Panc1 (cell line): ENCODE measurements at places on chromosomes 11 and 22.

- DNase-seq: no peak
These were observed 913 bp downstream of the ZNHIT2 start for GRCh38 chr11:65116370-65117205.

- DNase-seq: no peak
These were observed 47.9 kb downstream of the DCUN1D5 start for GRCh38 chr11:103043826-103044678.

DNA sequence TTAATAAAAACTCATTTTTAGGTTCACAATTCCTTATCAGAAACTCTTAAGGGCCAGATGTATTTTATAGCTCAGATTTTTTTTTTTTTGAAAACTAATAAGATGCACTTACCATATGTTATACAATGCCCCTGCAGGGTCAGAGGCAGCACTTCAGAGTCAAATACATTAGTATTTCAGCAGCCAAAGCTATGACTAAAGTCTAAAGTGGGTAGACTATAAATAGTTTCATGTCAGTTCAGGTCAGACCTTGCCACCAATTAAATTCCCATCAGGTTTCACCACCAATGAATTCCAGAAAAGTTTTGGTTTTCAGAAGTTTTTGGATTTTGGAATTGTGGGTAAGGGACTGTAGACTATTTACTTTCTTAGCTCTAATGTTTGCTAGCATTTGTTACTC is 75.9 kb downstream of the FAM83F start:
- no peak for DNase-seq

GRCh38 chr11:45264839-45265515 is 21.2 kb downstream of the SYT13 start:
- DNase-seq: no peak

DNA sequence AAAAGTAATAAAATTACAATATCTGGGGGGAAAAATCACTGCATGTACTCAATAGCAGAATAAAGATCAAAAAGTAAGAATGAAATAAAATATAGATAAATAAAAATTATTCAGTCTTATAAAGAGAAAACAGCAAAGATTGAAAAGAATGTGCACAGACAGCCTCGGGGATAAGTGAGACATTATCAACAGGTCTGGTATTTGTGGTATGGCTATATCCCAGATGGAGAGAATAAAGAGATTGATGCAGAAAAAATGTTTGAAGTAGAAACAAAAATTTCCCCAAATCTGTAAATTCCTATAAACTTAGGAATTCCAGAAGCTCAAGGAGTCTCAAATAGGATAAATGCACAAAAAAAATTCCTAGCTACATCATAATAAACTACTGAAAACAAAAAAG is 74.5 kb upstream of the LUZP2 start:
- no peak for DNase-seq

- DNase-seq: no peak
These were observed at the start of gene SLC29A2 for GRCh38 chr11:66371627-66372415. SLC29A2 (minus strand) TSS chr11:66371760; CDS start chr11:66371591, 169 bp downstream.

GRCh38 chr11:112318184-112318591 is 57.5 kb upstream of the PLET1 start:
- DNase-seq: no peak

DNA sequence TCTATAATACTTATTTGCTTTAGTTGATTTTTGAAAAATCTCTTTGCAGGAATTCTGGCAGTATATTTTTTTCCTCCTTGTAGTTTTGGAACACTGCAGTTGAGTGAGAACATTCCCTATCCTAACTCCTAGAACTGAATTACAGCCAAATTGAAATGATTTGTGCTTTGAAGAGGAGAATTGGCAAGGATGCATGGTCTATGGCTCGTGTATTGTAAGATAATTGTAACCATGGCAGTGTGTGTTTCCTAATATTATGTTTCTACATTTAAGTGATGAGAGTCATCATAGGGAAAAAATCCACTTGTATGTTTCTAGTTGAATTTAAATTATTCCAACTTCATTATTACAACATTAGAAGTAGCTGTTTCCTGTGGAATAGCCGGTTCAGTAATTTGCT is 80.9 kb upstream of the MYO18B start:
- DNase-seq: no peak

GRCh38 chr11:72234514-72234830 is 9.5 kb downstream of the PHOX2A start:
- no peak for DNase-seq

- DNase-seq: no peak
These were observed 326.3 kb downstream of the ETS1 start for GRCh38 chr11:128261011-128261421.

DNA sequence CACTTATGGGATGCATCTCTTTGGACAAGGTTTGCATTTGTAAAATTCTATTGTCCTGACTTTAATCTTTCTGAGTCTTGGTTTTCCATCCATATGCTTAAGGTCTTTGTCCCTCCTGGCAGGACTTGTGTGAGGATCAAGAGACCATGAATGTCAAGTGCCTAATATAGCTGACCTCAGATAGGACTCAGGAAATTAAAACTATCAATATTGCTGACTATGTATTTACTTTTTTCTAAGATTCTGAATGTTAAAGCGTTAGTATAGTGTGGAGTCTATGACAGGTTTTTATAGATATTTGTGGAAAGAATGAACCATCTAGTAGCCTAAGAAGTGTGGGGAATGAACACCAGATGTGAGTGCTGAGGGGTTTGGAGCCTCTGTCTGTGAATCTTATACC is 637.8 kb downstream of the NTM start:
- no peak for DNase-seq

GRCh38 chr11:78652843-78653239 is 78.2 kb upstream of the NARS2 start:
- DNase-seq: no peak

GRCh38 chr22:37807410-37808293 is at the start of gene GCAT:
GCAT (plus strand) TSS chr22:37807934; CDS start chr22:37807968, 34 bp downstream.
- DNase-seq: peak; percentile 73

GRCh38 chr22:40597526-40598430 is 38.7 kb downstream of the MRTFA start:
- no peak for DNase-seq

DNA sequence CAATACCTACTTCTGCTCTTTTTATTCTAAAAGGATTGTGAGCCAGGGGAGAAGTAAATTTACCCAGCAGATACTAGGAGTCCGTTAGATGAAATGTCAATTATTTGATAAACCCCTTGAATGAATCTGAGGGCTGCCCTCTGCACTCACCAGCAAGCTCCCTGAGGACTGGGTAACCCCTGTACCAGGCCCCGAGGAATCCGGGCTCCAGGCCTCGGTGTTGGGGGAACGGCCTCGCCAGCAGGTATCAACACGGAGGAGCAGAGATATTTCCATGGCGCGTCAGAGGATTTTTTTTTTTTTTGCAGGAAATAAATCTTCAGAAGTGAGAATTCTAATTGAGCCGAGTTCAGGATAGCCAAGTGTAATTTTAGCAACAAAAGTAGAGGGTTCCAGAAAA is 1408.8 kb downstream of the BRD1 start:
- no peak for DNase-seq

- no peak for DNase-seq
These were observed 38.9 kb upstream of the EED start for GRCh38 chr11:86205421-86206336.

DNA sequence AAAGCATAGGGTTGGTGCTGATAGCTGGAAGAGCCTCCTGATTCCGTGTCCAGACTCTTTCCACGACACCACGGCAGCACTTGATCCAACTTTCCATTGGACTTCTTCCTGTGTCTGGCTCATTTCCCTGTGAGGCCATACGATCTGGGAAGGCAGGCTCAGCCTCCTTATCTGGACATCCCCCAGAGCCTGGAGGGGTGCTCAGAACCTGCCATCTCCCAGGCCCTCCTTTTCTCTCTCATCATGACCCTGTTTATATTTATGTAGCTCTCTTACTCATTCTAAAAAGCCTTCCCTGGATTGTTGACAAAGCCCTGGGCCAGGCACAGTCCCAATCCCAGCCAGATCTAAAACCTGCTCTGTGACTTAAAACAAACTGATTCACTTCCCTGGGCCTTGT is 7.8 kb upstream of the BCL9L start:
- no peak for DNase-seq

DNA sequence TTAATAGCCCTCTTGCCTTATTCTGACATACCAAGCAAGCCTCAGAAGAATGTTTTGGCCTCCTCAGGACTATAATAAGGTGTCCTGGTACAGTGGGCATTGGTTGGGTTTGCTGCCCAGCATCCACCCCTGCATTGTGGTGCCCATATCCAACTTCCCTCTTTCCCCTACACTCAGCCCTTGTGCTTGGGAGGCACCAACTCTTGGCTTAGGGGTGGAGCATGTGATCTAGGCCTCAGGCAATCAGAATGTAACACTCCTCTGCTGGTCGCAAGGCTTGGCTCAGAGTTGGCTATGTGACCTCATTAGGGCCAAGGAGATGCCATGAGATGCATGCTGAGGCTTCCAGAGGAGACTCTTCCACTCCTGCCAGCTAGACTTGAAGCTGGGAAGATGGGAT is 123.0 kb downstream of the CSNK2A3 start:
- DNase-seq: no peak

DNA sequence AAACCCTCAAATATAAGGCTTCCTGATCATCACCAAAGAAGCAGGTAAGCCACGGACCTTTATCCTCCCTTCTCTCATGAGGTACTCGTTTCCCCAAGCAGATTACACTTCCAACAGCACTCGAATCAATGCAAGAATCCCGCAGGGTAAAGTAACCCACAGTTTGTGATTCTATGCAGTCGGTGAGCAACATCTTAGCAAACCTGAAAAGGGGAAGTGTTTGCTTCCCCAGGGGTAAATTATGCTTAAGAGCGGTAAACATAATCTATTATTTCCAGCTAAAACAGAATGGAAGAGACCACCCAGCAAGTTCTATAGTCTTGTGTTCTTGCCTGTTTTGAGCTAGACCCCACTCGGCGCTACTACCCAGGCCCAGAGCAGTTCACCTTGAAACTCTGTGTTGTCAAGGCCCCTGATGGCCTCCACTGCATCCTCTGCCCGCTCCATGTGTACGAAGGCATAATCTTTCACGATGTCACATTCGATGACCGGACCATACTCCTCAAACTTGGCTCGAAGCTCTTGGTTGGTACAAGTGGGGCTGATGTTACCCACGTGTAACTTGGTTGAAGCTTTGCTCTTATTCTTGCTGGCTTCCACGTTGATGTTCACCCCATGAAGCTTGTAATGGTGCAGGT is 1.3 kb downstream of the RBM4B start:
- DNase-seq: no peak

GRCh38 chr11:70251659-70252321 is 18.7 kb upstream of the PPFIA1 start:
- DNase-seq: no peak

DNA sequence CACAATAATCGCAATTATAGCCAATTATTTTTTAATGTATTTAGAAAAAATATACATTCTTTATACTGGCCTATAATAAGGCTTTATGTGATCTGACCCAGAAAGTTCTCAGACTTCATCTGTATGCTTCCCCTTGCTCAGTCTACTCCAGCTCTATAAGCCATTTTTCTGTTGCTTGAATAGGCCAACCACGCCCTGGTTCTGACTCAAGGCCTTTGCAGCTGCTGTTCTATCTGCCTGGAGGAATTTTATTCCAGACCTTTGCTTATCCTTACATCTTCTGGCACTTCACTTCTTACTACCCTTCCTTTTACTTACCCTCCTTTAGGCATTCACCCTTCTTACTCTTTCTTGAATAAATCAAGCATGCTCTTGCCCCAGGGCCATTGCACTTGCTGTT is 54.9 kb upstream of the PDE3B start:
- no peak for DNase-seq

GRCh38 chr22:27986459-27986858 is 67.4 kb upstream of the PITPNB start:
- DNase-seq: no peak

DNA sequence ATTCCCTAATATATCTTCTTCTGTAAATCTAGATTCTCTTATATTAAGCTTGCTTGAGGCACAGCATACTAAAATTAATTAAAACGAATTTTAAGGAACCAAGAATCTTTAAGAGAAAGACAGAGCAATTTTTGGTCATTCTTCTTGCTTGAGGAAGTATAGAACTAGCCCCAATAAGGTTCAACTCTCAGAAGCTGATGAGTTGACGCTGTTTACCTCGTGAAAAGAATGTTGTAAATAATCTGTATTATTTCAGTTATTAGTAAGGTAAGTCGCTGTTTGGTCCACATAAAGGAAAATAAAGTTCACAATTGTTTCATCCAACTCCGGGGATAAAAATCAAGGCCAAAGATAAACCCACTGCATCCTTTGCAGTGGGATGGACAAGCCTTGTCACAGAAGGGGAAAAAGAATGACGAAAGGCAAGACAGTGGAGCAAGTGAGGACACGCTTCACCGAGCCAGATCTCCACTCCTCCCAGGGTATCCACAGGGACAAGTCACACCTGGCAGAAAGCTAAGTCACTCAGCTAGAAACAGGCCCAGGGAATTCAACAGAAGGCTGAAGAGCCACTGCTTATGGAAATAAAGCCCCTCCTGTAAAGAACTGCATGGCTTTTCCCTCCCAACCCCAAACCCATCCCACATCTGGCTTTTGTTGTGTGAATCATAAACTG is 752 bp downstream of the POU2AF1 start:
- no peak for DNase-seq

DNA sequence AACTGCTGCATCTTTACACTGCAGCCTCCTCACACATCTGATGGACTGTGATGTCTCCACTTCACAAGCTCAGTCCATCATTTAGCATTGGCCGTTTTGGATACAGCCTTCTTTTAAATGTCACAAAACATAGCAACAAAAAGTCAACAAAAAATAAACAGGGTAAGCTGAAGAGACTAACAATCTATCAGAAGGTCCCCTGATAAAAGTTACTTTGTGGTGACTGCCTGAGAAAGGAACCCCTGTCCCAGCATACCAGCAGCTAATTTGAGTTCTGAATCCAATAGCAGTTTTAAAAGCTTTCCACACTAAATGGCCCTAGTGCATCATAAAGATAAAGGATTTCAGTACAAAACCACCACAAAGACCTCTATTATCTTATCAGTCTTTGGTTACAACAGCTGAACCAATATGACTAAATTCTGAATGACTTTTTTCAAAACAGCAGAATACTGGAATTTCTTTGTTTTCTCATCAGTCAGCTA is 162.4 kb downstream of the SOX6 start:
- no peak for DNase-seq

DNA sequence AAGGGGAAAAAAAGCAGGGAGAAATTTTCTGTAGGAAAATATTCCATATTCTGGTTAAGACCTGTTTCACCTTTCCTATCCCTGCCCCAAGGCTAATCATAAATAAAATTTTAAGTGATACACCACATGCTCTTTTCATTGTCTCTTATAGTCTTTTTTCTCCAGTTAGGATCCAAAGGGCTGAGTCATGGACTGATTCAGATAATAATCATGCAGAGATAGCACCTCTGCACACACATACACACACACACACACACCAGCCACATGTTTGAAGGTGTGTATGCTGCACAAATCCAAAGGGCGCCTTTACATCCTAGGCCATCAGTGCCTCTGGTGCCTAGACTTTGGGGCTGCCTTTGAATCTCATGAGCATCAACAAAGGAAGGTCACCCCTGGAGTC is 35.5 kb upstream of the CWF19L2 start:
- DNase-seq: peak; percentile 17
